MCF 10A (cell line): ENCODE measurements at places on chromosomes 7 and 10.

DNA sequence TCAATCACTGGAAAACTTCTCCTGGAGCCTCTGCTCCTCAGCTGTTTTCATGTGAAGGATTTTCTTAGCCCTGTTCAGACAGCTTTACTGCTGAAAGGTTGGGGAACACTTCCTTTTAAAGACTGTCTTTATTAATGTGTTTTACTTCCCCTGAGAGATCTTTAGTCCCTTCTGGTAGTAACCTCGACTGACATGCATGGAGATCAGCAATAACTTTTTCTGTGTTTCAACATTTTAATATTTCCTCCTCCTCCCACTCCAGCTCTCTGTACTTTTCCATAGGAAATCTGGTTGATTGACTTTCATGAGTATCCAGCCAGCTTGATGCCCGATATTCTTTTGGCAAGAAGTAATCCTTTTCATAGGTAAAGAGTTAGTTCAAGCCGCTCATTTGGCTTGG is 62.7 kb upstream of the STRIP2 start:
- DNase-seq: no peak

DNA sequence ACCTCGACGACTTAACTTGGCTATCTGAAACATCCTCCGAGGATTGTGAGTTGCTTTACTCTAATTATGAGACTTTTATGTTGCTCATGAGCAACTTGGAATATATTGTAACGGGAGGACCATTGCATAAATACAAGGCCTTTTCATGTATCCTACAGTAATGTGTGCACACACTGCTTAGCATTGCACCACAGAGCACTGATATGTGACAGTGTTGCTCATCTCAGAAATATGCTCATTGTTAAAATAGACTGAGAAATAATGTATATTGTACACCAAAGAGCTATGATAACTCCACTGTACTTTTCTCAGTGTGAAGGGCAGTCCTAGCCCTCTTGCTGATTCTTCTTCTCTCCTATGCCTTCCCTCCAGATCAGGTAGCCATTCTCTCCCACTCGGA is 102.8 kb upstream of the CDK13 start:
- no peak for DNase-seq

GRCh38 chr10:77082601-77083252 is 554.9 kb downstream of the KCNMA1 start:
- DNase-seq: no peak

GRCh38 chr7:151597541-151598444 is 78.1 kb upstream of the RHEB start:
- DNase-seq: peak; percentile 37

DNA sequence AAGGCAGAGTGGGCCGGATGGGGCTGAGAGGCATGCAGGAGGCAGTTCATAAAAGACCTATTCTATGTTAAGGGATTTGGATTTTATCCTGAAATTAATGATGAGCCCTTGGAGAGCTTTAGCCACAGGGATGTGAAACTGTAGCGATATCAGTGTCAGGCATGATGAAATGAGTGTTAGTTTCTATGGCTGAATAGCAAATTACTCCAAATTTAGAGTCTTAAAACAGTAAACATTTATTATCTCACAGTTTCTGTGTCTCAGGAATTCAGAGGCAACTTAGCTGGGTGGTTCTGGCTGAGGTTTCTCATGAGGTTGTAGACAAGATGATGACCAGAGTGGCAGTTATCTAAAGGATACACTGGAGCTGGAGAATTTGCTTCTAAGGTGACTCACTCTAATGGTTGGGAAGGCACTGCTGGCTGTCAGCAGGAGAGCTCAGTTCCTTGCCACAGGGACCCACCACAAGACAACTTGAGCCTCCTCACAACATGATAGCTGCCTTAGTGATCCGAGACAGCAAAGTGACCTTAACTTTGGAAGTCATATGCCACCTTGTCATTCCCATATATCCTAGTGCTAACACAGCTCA is 36.7 kb upstream of the SFTPD start:
- peak; percentile 21 for DNase-seq

GRCh38 chr7:73707045-73707631 is 12.3 kb downstream of the STX1A start:
- peak; percentile 84 for DNase-seq

GRCh38 chr7:47653550-47654411 is 71.9 kb upstream of the TNS3 start:
- DNase-seq: peak; percentile 57
